ENCODE measurements at places on chromosomes 1 and 21.

- no peak for DNase-seq
Measured at GRCh38 chr1:204511366-204511765, 4.8 kb upstream of the MDM4 start.

GRCh38 chr1:109929588-109930251, 19.1 kb downstream of the CSF1 start:
- no peak for DNase-seq

DNA sequence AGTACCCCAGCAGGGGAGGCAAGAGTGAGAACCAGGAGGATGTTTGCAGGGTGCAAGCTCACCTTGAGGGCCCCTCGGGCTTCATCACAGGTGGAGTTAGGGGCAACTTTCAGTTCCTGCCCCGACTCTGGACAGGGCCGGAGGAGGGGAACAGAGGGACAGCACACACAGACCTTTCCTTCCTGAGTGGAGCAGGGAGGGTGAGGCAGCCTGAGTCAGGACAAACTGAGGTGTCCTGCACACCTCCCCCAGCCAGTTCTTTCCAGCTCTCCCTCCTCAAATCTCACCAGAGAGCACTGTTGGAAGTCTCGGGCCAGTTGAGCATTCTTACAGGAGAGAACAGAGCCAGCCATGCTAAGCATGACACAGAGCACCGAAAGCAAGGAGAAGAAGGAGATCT, 1.5 kb downstream of the ENTREP3 start:
- no peak for DNase-seq

- DNase-seq = no peak
Measured at GRCh38 chr1:200892546-200892945, 2.2 kb upstream of the INAVA start.

DNA sequence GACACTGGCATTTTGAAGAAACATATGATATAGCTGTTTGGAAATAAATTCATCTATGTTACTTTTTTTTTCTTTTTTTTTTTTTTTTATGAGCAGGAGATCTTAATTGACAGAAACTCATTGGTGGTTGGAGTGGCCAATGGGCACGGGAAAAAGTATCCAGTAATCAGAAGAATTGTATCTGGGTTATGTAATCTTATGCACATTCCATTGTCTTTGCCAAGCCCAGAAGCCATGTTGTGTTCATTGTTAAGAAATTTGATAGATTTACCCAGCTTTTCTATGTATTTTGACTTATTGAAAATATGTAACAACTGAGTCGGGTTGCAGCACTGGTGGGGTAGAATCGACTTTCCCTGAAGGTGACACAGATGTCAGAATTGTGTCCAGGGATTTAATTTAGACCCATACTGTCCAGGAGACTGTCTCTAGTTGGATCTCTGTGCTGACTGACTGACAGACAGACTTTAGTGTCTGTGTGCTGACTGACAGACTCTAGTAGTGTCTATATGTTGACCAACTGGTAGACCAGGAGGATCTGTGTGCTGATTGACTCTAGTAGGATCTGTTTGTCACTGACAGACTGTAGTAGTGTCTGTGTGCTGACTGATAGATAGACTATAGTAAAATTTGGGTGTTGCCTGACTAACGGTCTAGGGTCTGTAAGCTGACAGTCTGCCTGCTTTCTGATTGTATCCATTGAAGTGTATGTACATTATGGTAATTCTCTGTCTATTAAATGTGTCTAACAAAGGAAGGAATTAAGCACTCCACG, 12.3 kb upstream of the C4BPB start:
- DNase-seq = no peak

DNA sequence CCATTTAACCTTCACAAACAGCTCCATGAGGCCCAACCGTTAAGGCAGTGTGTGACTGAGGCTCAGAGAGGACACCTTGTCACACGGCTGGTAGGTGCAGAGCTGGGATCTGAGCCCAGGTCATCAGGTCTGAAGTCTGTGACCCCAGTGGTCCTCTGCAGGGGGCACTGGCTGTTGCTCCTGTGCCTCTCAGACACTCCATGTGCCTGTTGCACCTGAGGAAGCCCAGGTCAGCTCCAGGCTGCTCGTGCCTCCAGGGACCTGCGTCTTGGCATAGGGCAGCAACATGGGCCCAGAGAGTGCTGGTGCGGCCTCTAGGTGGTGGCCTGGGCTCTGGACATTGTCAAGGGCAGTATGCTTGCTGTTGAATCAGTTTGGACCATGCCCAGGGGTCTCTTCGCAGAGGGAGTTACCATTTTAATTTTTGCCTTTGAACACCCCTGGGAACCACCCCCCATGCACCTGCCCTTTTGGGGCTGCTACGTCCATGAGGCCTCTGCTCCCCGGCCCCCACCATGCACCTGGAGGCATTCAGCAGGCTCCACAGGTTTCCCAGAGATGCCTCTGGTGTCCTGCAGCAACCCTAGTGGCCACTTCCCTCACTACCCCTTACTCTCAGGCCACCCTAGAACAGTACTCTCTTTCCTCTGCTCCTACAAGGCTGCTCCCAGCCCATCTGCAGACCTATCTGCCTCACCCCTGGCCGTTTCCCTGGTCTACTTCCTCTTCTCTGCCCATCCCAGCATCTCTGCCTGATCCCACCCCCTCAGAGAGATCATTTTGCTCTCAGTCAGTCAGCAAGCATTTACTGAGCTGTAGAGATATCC, 25.2 kb upstream of the EPS8L3 start:
- no peak for DNase-seq

- no peak for DNase-seq
Measured at GRCh38 chr1:12168451-12169160, 1.8 kb downstream of the TNFRSF1B start.

- DNase-seq = no peak
Measured at GRCh38 chr1:228015276-228016180, 8.7 kb downstream of the WNT3A start.

DNA sequence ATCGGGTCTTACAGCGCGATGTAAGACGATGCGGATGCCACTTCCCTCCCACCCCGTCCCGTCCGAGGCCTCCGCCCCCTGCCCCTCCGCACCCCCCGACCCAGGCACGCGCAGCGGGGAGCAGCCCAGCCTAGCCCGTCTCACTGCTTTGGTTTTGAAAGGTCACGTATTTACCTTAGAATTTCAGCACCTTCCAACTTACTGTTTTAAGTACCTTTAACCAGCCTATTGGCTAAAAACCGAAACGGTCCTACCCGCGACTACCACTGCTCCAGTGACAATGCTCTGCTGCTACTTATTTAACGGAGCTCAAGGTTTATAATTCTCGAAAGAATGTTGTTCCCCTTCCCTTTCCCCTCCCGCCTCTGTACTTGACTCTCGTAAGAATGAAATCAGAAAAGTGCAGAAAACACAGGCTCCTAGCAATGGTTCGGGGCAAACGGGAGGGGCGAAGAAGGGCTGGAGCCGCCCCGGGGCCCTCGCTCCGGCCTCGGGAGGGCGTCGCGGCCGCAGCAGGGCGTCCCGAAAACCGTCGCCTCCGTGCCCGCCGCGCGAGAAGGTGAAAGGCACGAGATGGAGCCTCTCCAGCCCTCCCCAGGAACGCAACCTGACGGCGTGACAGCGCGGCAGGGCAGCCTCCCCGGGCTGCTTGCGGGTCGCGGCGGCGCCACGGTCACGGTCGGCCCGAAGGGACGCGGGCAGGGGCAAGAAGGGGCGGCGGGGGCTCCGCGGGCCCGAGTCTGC, 667 bp downstream of the TMEM50B start:
- peak; percentile 10 for DNase-seq

DNA sequence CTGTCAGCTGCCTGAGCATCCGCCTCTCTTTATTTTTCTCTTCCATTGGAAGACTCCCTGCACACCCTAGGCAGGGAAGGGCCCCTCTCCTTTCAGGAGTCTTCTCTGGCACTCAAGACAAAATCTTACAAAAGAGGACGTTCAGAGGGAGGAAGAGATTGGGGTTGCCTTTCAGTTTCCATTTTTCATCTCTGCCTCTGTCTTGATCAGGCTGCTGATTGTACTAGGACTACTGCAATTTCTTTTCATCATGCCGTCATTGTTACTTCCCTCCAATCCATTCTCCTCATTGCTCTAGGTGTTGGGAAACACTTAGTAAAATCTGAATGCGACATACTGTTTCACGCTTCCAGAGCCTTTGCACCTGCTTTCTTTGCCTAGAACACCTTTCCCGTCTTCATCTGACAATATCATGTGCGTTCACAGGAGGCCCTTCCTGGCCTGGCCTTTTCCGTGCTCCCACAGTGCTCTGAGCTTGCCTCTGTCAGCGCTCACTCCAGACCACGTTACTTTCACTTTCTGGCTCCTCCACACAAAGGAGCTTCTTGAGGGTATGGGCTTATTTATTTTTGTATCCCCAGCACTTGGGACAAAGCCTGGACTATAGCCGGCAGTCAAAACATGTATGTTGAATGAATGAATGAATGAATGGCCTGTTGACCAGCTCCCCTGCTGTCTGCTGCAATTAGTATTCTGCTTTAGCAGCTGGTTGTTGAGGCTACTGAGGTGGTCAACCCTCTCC, 10.9 kb downstream of the LRRC71 start:
- DNase-seq = no peak

- DNase-seq = no peak
Measured at GRCh38 chr1:207981976-207982375, 71.1 kb upstream of the CD34 start.

GRCh38 chr1:222129041-222129440, 387.2 kb upstream of the DUSP10 start:
- no peak for DNase-seq

- DNase-seq = no peak
Measured at GRCh38 chr1:22737374-22738068, 26.9 kb downstream of the EPHB2 start.

GRCh38 chr1:203913073-203913521, 51.7 kb downstream of the SNRPE start:
- no peak for DNase-seq

DNA sequence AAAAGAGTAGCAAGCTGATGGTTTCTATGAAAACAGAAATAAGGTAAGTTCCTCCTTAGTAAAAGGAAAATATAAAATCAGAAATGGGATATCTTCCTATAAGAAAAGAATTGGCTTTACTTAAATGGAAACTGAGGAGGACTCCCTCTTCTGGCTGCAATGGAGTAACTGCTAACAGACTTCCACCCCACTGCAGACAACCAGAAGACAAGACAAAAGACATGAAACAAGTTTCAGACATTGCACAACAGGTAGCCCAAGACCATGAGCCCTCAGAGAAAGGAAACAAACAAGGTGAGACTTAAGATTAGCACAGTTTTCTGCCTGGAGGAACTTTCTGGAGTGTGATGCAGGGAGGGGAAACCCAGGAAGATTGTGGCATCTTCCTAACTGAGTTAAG, 17.0 kb upstream of the OLFML2B start:
- no peak for DNase-seq

DNA sequence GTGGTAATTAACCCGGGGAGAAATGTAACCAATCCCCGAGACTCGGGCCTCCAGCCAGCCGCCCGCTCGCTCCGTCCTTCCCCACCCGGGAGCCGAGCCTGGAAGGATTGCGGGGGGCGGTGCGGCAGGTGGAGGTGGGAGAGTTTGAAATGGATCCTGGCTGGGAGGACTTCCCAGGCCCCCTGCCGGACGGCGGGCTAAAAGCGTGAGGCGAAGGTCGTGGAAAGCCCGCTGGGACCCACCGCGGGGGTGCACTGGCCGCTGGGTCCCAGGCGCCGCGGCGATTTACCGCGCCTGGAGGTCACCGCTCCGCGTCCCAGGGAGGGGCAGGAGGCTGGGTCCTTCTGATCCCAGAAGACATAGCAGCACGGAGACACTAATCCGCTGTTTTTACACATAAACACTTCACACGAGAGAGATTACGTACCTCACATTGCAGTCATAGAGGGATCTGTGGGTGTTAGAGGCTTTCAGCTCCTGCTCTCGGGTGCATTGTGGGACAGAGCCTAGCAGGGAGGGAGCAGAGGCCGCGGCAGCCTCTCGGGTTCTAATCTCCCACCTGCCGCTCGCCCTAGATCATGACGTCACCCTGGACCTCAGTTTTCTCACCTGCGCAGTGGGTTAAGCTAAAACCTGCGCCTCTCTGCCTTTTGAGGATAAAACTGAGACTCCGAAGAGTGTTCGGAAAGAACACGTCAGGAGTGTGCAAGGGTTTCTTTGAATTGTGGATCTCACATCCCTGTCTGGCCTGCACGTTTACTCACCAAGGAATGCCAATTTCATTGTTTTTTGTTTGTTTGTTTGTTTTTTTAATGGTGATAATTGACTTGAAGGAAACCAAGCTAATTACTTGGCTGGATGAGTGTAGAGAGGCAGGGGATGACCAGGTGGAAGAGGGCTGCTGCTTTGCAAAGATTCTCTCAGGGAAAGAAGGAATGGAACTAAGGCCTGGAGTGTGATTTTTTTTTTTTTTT, 17.1 kb upstream of the TMEM9 start:
- peak; percentile 66 for DNase-seq

DNA sequence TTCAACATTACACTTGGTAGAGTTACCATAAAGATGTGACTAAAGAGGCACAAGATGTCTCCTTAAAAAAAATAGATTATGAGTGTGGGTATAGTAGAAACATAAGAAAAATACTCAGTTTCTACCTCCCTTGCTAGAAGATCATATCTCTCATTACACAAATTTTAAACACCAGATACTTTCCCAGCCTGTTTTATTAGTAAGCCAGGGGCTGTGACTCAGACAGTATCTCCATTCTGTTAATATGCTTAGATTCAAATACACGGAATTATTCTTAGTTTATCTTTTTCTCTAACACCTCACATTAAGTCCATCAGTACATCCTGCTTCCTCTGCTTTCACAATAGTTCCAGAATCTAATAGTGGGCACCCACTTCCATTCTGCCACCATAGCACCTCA, 561.8 kb upstream of the ADAMTS5 start:
- DNase-seq = no peak

GRCh38 chr1:8151647-8152046, 125.5 kb upstream of the ERRFI1 start:
- DNase-seq = no peak

DNA sequence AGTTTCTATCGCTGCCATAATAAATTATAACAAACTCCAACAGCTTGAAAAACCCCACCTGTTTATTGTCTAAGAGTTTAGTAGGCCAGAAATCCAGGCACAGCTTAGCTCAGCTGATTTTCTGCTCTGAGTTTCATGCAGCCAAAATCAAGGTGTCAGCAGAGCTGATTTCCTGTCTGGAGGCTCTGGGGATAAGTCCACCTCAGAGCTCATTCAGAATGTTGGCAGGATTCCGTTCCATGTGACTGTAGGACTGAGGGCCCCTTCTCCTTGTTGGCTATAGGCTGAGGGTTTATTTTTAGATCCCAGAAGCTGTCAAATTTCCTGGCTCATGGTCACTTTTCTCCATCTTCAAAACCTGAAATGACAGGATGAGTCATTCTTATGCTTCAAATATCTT, 91.6 kb upstream of the CHODL start:
- no peak for DNase-seq

- DNase-seq = no peak
Measured at GRCh38 chr1:46274225-46275029, 26.9 kb downstream of the RAD54L start.

- no peak for DNase-seq
Measured at GRCh38 chr21:25360593-25360992, 246.7 kb downstream of the MRPL39 start.

DNA sequence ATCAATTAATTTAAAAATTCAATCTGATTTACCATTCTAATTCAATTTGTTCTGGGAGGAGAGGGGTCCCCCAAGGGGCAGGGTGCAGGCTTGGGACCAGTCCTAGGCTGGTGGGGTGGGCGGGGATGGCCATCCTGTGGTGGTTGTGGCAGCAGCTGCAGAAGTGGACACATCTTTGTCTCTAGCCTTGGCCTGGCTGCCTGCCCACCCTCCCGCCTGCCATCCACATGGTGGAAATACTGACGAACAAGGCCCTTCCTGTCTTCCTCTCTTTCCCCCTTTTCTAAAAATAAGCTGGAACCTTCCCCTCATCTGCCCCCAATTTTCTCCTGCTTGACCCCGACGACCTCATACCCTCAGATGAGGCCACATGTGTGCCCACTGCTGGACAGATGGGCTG, 130.9 kb downstream of the FOXD2 start:
- no peak for DNase-seq

- DNase-seq = no peak
Measured at GRCh38 chr1:107858323-107858722, 106.7 kb downstream of the VAV3 start.

All from stimulated activated CD8-positive, alpha-beta memory T cell treated with anti-CD3 and anti-CD28 coated beads, Interleukin-15, amount 100 ng/mL, for 48 hours (primary cell).